ENCODE measurements at places on chromosomes 13 and 19.

- no peak for DNase-seq
These were observed 489.6 kb upstream of the KLF12 start for GRCh38 chr13:74623761-74624160.

- no peak for DNase-seq
These were observed 132.7 kb downstream of the ZDHHC20 start for GRCh38 chr13:21326155-21327031.

DNA sequence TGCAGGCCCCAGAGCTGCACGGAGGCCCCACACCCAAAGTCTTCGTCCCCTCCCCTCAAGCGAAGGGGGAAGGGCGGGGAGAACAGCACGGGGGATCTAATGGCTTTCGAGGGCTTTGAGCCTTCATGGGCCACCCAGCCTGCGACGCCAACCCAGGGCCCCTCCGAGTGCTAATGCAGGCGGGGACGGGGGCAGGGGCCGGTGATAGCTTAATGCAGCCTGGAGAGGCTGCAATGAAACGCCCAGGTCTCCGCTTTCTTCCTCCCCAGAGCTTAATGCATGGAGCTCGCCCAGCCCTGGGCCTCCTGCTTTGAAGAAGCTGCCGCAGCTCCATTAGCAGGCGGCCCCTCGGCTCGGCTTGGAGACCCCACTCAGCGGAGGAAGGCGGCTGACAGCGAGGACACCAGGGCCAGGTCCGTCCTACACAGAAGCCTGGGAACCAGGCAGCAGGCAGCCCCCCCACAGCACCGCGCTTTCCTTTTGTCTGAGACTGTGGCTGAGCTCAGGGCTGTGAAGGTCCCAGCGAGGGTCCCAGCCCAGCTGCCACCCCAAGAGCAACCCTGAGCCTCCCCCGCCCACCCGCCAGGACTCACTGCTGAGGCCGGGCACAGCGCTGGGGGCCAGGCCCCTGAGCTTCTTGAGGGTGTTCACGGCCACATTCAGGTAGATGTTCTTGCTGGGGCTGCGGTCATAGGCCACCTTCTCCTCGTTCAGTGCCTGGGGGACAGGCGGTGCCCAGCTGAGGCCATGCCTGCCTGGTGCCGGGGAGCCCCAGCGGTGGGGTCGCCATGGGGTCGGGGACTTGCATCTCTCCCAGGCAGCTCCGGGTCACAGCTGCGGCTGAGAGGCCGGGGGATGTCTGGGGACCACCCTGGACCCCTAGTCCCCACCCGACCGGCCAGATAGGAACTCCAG is 7.5 kb upstream of the ATP8B3 start:
- no peak for DNase-seq

DNA sequence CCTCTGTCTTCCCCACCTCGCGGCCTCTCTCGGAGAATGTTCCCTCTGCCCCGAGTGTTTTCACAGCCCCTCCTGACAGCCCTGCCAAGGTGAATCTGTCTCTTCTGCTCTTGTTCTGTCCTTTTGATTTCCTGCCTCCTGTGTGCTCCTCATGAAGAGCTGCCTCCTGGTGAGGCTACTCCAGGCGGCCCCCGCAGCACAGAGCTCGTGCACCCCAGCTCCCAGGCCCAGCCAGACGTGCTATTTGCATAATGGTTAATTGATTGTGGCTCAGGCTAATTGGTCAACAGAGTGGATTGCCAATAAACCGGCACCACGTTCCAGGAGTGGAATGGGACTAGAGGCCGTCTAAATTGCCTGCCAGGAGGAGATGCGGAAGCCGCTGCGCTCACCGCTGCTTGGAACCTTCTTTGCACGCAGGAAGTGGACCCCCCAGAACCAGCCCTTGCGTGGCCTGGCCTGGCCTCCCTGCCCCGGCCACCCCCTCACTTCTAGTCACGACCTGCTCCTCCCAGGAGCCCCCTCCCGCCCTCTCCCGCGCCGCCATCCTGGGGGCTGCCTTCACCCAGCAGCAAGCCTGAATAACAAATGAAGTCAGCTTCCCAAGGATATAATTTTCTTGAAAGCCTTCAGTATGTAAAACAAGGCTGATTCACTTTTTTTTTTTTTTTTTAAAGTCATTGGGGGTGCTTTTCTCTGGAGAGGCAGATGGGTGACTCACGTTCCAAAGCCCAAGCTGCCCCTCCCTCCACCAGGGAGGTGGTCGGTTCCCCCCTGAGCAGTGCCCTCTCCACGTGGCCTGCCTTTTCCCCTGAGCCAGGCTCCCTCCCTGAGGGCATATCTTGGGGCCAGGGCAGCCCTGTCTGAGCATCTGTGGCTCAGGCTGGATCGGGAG is 144.0 kb downstream of the KDM4B start:
- DNase-seq: no peak

- DNase-seq: no peak
These were observed 2.0 kb downstream of the NACC1 start for GRCh38 chr19:13120031-13120430.

- DNase-seq: no peak
These were observed 28.9 kb downstream of the PPP1R37 start for GRCh38 chr19:45121827-45122345.

DNA sequence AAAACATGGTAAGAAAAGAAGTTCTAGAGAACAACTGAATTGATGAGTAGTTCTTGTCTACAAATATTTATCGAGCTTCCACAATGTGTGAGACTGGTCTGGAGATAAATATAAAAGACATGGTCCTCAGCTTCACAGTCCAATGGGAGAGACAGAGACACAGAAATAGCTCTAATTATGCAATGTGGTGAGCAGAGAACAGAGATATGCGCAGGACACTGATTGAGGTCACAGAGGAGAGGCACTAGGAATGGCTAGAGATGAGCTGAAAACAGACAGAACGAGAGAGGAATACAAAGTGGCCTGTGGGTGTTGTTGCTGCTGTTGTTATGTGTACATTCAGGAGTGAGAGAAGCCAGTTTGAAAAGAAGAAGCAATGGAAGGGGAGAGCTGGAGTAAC is 53.2 kb downstream of the GPALPP1 start:
- DNase-seq: no peak

DNA sequence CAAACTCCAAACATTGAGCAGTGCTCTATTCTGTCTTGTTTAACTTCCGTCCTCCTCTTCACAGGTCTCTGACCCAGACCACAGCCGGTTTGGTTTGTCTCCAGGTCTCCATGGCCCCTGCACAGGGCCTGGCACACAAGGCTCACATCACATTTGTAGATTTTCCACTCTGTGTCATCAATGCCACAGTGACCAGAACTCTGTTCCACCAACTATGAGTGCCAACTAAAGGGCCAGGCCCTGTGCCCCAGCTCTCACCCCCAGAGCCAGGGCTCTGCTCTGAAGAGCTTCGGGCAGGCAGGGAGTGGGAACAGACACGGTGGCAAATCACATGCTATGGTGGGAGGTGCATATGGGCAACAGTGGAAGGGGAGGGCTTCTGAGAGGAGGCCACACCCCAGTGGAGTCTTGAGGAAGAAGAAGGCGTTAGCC is 16.0 kb downstream of the SMG9 start:
- no peak for DNase-seq

DNA sequence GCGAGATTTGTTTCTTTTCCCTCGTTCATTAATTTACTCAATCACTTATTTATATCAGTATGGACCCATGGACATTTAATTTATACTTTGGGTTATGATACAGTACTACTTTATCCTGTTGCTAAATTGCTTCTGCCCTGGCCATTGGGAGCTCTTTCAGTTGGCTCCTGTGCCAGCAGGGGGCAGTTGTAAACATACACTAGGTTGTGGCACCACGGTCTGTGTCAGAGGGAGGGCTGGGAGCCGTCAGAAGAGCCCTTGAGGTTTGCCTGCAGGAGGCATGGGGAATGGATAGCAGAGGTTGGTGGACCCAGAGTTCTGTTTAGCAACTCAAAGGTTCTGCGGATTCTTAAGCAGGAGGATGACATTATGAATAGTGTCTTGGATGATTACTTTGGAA is 94.3 kb downstream of the ERCC5 start:
- no peak for DNase-seq

DNA sequence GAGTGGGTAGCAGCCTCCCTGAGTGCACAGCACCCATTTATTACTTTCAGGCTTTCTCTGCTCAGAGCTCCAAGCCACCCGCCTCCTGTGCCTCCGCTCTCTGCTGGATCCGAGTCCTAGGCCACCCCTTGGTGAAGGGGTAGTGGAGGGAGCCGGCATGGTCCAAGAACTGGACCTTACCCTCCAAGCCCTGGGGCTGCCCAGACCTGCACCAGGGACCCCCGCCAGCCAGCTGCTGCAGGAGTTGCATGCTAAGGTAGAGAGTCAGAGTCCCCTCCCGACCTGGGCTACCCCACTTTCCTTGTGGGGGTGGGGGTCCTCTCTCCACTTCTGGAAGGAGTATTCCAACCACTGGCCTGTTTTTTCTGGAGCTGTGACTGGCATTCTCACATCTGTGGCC is 2.0 kb downstream of the FAM98C start:
- DNase-seq: no peak

GRCh38 chr19:46351241-46352041 is 4.6 kb downstream of the PPP5C start:
- no peak for DNase-seq

DNA sequence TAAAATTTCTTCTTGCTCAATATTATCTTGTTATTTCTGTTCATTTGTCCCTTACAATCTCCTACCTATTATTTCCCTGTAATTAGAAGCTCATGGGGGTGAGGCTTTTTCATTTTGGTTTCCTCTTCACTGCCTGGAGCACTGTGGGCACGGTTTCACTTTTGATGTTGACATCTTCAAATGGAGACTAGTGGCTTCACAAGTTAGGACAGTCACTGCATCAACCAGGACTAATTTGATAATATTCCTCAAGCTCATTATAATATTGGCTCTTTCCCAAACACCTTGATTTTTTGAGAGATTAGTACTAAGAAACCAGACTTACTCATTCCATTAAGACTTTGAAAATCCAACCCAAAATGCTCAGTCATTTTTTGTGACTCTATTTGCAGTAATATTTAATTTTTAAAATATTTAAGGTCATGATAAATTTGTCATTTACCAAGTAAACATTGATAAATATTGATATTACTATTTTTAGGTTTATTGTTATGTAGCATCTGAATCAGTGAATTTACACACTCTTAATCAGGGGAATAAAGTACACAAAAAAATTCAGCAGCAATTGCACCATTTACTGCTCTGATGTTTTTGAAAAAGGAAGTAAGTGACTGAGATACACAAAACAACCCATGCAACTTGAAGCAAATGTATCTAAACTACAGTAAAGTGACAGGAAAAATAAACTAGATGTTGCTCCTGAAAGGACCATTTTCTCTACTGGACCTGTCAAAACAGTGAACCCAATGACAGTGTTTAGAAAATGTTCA is 28.8 kb upstream of the RCBTB2 start:
- no peak for DNase-seq

- DNase-seq: no peak
These were observed 1998.6 kb upstream of the PCDH20 start for GRCh38 chr13:63414247-63414646.

DNA sequence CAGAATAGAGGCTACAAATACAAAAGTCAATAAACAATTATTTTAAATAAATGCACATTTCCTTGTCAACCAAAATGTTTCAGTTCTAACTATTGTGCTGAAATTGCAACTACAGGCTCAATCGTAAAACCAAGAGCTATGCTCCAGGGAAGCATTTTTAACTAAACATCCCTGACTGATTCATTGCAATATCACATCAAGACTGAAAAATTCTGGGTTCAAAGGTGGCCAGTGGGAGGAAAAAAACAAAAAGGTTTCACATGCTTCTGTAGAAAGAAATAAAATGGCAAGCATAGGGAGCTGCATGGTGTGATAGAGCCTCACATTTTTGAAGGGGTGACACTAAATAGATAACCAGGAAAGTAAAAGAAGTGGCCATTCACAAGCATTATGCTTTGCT is 862.8 kb downstream of the PCDH9 start:
- no peak for DNase-seq

GRCh38 chr19:56141417-56141993 is 418 bp downstream of the ZNF444 start:
- peak; percentile 58 for DNase-seq

GRCh38 chr19:16506961-16507360 is 10.8 kb downstream of the C19orf44 start:
- no peak for DNase-seq

- no peak for DNase-seq
These were observed 43.4 kb upstream of the MEDAG start for GRCh38 chr13:30862707-30863106.

GRCh38 chr19:38277549-38277948 is 13.2 kb downstream of the SPINT2 start:
- DNase-seq: no peak

- DNase-seq: no peak
These were observed 70.7 kb downstream of the SPACA7 start for GRCh38 chr13:112446867-112447266.

DNA sequence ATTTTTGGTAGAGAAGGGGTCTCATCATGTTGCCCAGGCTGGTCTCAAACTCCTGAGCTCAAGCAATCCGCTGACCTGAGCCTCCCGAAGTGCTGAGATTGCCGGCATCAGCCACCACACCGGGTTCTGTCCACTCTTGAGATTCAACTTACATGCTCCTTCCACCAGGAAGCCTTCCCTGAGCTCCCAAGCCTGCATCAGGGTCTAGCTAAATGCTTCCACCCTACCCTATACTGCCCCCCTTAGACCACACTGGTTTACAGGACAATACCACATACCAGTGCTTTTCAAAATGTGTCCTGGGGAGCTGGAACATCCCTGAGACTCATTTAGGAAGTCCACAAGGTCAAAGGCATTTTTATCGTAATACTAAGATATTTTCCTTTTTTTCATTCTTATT is 15.1 kb upstream of the CACNG8 start:
- no peak for DNase-seq

DNA sequence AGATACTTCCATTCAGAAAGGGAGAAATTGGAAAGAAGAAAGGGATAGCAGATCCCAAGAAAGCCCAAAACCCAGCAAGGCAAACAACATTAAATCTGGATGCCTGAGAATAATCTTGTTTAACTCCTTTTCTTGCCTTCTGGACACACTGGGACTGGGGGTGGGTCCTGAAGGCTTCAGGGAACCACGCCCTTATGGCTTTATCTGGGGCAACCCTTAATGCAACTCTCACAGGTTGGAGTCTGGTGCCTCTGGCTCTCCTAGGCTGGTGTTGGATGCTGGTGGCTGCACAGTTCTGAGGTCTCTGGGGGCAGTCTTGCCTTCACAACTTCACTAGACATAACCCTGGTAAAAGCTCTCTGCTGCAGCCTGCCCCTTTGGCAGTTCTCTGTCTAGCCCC is 27.9 kb downstream of the PAN3 start:
- no peak for DNase-seq

- DNase-seq: no peak
These were observed 14.2 kb upstream of the SLC15A1 start for GRCh38 chr13:98766697-98767096.
